ENCODE measurements at places on chromosomes 6 and 20.

- DNase-seq: no peak
Observed at GRCh38 chr6:5401845-5402738, 140.8 kb downstream of the FARS2 start.

GRCh38 chr6:29494131-29494530 is 6.4 kb upstream of the MAS1L start:
- DNase-seq: no peak

- DNase-seq: no peak
Observed at GRCh38 chr6:160462551-160463109, 114.5 kb downstream of the SLC22A3 start.

DNA sequence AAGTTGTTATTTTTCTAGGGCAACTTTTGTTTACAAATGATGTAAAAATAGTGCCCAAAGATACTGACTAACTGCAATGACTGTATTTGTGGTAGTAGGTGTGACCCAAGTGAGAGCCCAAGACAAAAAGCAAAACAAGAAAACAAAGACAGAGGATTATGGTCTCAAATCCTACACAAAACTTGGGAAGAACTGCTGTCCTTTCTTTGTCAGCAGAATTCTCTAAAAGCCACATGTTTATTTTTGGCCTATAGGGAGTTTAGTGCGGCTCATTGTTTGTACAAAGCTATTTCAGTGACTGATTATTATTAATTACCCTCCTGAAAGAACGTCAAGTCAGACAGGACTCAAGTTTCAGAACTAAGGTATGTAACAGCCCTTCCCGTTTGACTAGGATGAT is 509.2 kb upstream of the SLC35B3 start:
- DNase-seq: no peak

- no peak for DNase-seq
Observed at GRCh38 chr6:16777794-16778193, 16.5 kb upstream of the ATXN1 start.

DNA sequence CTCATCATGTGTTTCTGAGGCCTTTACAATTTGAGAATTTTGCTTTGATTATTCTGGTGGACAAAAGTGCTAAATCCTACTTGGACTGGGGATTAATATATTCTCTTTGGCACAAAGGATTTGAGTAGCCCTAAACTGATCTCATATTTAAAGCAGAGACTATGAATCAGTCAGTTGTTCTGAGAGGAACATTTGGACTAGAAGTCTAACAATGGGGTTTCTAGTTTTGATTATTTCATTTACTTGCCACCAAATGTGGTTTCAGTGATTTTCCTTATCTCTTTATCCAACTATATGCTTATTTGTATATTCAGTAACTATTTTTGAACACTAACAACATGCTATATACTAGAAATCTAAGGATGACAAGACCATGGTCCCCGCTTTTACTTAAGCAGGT is 81.4 kb downstream of the PDE10A start:
- DNase-seq: no peak

DNA sequence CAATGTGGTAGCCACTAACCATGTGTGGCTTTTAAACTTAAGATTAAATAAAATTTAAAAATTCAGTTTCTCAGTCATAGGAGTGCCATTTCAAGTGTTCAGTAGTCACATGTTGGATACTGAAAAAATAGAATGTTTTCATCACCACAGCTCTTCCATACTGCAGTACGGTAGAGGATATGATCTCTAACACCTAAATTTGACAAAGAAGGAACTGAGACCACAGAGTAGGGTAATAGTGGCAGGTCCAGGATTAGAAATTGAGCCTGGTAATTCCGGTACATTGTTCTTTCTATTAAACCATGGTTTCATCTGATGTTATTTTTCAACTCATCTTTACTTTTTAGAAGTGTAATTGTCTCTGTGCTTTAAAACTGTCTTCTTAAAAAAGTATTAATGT is 104.0 kb downstream of the CD2AP start:
- DNase-seq: no peak

DNA sequence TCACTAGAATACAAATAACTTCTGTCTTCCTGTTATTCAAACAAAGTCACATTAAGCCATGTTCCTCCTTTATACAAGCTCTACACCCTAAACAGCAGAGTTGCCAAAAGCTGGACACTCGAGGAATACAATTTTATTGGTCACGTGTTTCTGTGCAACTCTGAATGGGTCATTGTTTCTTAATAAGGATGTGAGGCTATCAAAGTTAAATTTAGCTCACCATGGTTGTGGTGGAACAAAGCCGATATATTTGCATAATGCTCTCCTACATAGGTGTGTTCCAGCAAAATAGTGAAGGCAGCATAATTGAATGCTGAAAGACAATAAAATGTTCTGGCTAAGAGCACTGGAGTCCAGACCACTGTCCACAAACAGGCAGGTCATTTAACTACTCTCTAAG is 36.9 kb upstream of the CD2AP start:
- DNase-seq: no peak

- peak; percentile 77 for DNase-seq
Observed at GRCh38 chr20:5100684-5101347, 18.9 kb downstream of the PCNA start.

GRCh38 chr6:164178679-164179332 is 764.3 kb downstream of the QKI start:
- DNase-seq: no peak

DNA sequence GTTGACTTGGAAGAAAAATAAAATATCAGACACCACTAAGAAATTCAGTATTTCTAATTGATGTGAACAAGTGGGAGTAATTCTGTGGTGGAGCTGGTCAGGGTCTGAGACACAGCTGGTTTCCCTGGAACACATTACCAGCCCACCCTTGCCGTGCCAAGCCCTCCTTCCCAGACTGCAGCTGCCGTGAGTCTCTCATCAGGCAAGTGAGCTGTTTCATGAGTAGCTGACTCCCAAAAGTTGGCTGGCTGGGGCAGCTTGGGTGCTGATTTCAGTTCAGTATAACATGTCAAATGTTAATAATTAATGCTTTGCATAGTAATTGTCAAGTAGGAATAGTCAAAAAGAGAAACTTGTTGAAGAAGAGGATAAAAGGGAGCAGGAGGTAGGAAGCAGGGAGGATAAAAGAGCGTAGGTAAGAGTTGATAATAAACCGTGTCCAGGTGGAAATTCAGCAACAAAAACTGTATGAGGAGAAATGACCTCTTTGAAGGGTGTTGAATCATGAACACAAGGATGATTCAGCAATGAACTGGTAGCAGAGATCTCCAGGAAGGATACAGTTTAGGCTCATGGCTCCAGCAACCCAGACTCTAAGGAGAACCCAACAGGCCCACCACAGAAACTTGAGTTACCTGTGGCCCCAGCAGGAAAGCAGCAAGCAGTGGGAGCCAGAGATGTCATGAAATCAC is 110.9 kb upstream of the SSTR4 start:
- no peak for DNase-seq

All from endothelial cell (in vitro differentiated cells).